ENCODE measurements at places on chromosomes 12 and 14. TPM values are rescaled to one million over a fixed set of nuclear protein-coding genes. Genes with fewer than 3 reads are reported as not detected.

- no peak for DNase-seq
Observed at GRCh38 chr14:68394118-68394763, 398.6 kb downstream of the ZFP36L1 start.

The SPTB gene
- total RNA-seq: 0.57 TPM

DNA sequence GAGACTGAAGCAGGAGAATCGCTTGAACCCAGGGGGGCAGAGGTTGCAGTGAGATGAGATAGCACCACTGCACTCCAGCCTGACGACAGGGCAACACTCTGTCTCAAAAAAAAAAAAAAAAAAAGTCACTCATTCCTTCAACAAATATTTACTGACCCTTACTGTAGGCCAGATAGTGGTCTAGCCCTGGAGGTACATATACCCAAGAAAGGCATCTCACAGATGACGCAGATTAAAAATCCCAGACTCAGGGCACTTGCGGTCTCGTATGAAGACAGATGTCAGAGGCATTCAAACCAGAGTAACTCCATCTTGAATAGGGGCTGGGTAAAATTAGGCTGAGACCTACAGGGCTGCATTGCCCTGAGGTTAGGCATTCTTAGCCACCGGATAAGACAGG lies 44.8 kb downstream of the CLMN start:
- DNase-seq: no peak

GRCh38 chr14:74495356-74495755 lies 1.8 kb downstream of the ISCA2 start:
- no peak for DNase-seq

- no peak for DNase-seq
Observed at GRCh38 chr14:99604766-99605298, 825 bp upstream of the CCDC85C start.

The SMIM41 gene
- total RNA-seq: 0.51 TPM

DNA sequence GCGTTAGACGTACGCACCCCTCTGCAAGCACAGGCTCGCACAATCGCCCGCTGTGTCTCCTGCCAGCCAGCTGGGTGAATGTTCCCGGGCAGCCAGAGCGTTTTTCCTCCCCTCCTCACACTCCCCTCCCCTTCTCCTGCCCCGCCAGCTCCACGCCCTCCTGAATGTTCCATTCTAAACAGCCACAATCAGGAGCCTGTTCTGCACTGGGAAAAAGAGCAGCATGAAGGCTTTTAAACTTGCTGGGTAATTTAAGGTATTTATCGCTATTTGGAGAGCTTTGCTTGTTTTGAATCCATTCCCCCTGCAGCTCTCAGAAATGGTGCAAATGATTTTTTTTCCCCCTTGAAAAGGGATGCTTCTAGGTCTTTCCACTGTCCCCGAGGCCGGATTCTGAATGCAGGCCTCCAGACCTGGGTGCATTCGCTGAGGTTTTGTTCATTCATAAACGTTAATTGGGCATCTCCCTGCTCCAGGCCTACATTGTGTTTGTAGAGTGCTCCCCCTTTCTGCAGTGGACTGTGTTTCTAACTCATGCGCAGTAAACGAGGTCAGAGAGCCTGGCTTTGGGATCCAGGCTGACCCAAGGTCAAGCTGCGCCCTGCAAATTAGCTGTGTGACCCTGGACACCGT lies 212.5 kb downstream of the CHST11 start:
- DNase-seq: peak; percentile 75

The LIN7A gene
- 0.47 TPM for total RNA-seq

DNA sequence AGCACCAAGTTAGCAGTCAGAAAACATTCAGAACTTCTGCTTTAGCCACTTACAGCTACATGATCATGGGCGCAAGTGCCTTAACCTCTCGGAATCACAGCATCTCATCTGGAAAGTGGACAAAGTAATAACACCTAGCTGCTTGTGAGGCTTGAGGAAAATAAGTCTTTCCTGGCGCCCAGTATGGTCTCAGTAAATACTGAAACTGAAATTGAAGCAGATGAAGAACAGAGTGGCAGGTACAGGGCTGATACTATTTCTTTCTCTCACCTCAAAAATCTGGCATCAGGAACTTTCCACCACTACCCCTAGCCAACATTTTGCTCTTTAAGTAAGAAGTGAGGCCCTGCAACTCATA lies 129.7 kb upstream of the FUT8 start:
- DNase-seq: no peak

DNA sequence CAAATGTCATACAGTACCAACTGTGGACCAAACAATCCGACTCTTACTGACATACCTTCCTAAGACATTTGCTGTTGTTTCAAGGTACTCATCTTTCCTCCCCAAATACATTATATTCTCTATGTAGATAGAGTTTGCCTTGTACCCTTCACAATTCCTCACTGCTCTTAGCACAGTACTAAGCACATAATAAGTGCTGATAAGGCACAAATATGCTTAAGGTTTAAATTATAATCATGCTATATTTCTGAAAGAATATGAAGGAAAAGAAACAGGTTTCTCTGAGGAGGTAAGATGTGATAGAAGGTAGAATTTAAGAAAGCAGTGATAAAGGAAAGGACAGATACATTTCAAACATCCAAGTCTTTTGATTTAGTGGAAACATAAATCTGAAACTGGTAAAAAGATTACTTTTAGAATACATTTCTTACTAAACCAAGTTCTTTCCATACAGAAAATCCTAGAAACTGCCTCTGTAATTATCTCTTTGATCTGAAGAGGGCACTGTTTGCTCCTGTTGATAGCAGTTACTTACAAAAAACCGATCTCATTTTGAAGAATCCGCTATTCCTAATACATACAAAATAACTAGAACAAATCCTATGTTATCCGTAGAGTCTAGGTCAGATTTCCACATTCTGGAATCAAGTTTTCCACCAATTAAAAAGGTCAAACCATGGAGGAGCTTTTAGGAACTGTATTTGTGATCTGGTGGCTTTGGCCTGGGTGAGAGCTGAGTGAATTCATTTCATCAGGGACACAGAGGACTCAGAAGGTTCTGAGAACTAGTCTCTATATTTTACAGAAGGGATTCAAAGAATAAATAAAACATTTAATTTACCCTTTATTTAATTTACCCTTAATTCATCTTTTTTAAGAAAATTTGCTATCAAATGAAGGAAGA lies 311.9 kb downstream of the DAD1 start:
- no peak for DNase-seq

- DNase-seq: no peak
Observed at GRCh38 chr12:31780096-31780495, 51.3 kb upstream of the AMN1 start.

DNA sequence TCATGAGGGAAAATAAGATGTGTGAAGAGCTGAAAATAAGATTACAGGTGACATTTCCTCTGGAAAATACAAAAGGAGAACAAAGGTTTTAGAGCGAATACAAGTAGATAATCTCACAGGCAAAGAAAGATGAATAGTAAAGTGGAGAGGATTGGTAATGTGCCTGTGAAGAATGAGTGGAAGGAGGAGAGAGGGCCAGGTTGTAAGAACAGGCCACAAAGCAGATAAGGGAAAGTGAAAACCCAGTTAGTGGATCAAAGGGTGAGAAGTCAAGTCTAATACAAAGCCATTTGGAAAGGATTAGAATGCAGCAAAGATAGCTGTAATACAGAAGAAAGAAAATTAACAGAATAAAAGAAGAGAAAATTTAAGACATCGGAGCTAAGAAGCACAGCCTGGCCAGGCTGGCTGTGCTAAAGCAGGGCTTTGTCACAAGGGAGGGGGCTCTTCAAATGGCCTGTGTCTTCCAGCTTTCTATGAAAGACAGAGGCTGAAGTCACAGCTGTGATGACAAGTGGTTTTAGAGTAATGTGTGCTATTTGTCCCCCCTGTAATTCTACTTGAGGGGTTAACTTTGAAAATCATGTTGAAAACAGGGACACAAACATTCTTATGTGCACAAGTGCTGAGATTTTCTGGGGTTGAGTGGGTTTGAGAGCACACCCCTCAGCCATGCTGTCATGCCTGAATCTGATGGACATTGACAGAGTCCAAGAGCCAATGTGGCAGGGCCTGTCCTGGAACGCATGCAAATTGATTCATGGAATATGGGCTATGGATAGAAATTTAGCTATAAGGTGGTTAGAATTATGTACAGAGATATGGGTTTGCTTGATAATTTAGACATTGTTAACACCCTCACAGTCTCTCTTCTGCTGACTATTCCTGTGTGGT lies 344.5 kb upstream of the NAV3 start:
- no peak for DNase-seq

GRCh38 chr12:117497407-117497806 lies 136.0 kb upstream of the NOS1 start:
- no peak for DNase-seq

The SPX gene
- 0.21 TPM for total RNA-seq

DNA sequence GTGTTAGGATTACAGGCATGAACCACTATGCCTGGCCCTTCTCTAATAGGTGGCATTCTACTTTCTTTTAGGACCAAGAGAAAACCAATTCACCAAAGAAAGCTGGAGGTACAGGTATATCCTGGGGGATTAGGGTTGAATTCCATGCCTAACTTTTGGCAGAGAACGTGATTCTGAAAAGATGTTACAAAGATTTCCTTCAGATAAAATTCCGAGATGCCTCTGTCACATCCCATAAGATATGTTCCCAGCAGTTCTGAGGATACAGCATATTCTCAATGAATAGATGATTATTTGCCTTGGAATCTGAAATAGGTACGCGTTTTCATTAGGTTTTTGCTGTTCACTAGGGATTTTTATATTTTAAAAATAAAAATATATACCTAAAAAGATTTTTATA lies 111.9 kb upstream of the KRAS start:
- DNase-seq: no peak

- DNase-seq: no peak
Observed at GRCh38 chr12:123029550-123029949, 49.1 kb downstream of the ARL6IP4 start.

DNA sequence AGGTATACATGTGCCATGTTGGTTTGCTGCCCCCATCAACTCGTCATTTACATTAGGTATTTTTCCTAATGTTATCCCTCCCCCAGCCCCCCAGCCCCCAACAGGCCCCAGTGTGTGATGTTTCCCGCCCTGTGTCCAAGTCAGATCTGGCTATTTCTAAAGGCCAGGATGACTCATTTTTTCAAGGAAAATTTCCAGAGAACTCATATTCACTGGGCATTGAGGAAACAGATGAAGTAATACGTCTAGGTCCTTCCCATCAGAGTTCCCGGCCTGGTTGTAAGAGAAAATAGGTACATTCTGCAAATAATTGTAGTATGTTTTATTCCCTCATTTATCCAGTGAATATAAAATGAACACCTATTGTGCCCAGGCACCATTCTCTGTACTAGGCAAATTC lies 345.2 kb downstream of the BCL11B start:
- DNase-seq: peak; percentile 33

DNA sequence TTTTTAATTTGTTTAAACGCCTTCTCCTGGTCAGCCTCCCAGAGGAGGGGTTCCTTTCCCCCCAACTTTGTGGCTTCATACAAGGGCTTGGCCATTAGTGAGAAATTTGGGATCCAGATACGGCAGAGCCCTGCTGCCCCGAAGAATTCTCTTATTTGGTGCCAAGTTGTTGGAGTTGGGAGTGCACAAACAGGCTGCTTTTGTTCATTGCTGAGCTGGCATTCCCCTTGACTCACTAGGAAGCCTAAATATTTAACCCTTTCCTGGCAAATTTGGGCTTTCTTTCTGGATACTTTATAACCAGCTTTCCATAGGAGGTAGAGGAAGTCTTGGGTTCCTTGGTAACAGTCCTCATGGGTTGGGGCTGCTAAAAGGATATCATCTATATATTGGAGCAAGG lies 10.3 kb upstream of the ADAM21 start:
- no peak for DNase-seq

The UBR7 gene
- total RNA-seq: 33.3 TPM

The FGD6 gene
- 28.9 TPM for total RNA-seq

The OR4K1 gene
- total RNA-seq: not detected

The SIX6 gene
- total RNA-seq: not detected

GRCh38 chr14:92513204-92513965 lies at the start of gene RIN3:
Gene RIN3, plus strand, starts transcription at chr14:92513781. Its CDS starts 152 bp downstream, at chr14:92513933.
- DNase-seq: no peak

DNA sequence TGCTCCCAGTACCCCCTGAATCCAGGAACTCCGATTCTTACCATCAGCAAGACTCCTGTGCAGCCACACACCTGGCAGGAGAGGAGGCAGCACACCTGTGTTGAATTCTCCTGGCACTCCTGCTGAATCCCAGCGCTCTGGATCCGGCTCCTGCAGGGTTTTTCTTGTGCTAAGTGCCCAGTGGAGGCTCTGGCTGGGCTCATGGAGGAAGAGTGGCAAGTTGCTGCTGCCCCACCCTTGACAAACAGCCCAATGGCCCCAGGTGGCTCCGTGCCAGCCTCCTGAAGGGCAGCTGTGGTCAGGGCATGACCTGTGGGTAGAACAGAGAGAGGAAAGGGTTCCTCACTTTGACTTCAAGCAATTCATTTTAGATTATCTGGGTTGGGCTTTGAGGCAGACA lies 20.0 kb downstream of the CRACR2A start:
- no peak for DNase-seq

GRCh38 chr12:132003846-132004245 lies 54.1 kb downstream of the EP400 start:
- DNase-seq: no peak

DNA sequence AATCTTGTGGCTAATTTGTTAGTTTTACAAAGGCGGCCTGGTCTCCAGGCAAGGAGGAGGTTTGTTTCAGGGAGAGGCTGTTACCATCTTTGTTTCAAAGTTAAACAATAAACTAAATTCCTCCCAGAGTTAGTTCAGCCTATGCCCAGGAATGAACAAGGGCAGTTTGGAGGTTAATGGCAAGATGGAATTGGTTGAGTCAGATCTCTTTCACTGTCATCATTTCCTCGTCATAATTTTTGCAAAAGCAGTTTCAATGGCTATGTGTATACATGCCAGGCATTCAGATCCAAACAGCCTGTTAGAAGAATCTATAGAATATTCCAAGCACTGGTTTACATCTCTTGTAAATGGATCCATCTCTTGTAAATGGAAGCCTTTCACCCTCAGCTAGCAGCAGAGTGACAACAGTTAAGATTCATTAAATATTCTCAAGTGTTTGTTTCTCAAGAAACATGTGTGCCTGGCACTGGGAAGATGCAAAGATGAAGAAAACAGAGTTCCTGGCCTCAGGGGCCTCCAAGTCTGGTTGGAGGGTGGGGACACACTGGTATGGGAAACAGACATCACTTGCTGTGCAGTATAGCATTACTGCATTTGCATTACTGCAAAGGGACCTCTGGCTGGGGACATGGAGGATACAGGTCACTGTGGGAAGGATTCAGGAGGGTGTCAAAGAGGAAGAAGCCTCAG lies 65.8 kb downstream of the RIN3 start:
- DNase-seq: no peak

The NR2C1 gene
- 26.9 TPM for total RNA-seq

DNA sequence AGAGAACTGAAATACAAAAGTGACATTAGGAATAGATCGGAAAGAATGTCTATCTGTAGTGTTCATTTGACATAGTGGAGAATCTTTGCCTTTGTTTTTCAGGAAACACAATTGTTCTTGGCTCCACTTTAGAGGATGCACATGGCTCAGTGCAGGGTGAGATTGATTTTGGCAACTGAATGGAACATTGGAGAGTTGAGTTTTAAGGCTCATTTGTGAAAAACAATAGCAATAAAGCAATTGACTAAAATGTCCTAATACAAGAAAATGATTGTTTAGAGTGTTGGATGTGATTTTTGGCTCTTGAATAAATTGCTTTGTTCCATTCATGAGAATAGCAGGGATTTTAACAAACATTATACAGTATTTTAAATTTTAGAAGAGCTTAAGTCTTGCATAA lies 116.4 kb downstream of the SLC38A1 start:
- no peak for DNase-seq

The OR6C2 gene
- not detected for total RNA-seq

- no peak for DNase-seq
Observed at GRCh38 chr12:100859063-100859627, 64.6 kb downstream of the ANO4 start.

- DNase-seq: no peak
Observed at GRCh38 chr14:76421662-76422061, 45.7 kb downstream of the ESRRB start.
